ENCODE measurements at places on chromosomes 16 and 17.

DNA sequence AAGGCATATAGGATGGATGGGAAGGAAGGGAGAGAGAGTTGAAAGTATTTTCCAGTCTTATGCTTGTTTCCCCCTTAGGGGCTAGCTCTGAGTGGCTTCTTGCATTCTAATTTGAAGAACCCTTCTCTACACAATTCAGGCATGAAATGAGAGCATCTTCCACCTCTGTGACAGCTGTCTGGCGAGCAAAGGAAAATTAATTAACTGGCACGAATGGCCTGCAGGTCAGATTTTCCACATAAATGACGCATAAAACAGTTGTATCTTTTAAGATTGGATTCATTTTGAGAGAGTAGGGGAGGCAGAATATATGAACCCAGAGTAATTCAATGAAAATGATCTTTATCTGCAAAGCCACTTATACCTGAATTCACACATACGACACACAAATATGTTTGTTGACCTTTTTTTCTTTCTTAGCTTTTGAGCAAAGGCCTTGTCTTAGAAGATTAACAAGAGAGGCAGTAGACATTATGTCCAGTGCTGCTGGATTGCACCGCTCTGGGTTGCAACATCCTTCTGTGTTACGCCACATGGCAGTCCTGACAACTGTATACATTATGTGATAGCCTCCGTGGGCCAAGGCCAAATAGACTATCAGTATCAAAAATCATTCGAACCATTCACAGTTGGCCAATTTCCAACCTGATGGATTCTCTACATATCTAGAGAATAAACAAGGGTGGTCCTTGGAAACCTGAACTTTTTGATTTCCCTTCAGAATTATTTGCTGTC lies 173.0 kb upstream of the GOT2 start:
- peak; percentile 19 for DNase-seq

DNA sequence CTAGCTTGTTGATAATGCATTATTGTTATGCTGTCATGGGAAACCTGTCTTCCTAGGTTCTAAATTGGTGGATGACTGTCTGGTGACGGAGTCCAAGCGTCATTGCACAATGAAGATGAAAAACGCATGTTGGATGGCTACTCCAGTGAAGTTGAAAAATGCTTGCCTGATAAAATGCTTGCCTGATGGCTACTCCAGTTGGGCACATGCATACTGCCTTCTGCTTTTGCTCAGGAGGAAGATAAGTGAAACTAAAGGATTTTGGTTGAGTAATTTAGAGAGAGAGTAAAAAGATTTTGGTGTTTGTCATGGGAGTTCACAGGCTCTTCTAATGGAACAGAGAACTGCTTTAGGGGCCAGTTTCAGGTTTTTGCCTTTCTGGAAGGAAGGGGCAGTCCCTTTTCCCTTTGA lies 118.6 kb downstream of the PRKCA start:
- DNase-seq: peak; percentile 81

GRCh38 chr17:6623941-6624340 lies 16.6 kb downstream of the KIAA0753 start:
- DNase-seq: no peak

DNA sequence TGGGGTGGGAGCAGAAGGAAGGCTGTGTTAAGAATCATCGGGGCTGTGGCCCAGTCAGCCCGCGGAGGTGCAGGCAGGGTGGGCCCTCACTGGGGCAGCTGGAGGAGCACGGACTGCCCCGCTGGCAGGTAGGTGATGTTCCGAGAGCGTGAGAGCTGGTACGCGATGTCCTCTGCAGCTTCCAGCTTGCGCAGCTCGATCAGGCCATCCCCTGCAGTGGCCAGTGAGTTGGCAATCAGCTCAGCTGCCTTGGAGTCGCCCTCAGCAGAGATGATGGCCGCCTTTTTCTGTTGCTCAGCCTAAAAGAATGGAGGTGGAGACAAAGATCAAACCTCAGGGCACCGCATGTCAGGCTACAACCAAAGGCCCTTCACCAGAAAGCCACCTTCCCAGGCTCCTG lies 9.8 kb downstream of the PHB1 start:
- DNase-seq: no peak

DNA sequence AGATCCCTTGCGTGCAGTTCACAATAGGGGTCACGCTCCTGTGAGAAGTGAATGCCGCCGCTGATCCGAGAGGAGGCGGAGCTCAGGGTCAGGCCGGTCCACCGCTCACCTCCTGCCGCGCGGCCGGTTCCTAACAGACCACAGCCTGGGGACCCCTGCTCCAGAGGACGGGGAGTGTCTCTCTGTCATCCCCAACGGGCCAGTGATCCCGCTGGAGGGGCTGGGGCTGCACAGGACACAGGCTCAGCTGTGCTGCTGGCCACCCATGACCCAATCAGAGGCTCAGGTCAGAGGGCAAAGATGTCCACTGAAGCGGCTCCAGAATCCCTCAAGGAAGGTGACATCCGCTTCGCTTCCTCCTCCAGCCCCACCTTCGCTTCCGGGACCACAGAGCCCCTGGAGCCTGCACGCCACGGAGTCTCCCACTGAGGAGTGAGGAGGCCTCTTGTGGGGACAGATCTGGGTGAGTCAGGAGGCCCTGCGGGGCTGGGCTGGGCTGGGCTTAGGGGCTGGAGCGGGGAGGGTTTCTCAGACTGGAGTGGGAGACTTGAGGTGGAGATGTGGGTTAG lies 115.4 kb downstream of the METRNL start:
- DNase-seq: no peak

- DNase-seq: peak; percentile 73
Observed at GRCh38 chr16:49857423-49858181, 1.7 kb upstream of the ZNF423 start.

DNA sequence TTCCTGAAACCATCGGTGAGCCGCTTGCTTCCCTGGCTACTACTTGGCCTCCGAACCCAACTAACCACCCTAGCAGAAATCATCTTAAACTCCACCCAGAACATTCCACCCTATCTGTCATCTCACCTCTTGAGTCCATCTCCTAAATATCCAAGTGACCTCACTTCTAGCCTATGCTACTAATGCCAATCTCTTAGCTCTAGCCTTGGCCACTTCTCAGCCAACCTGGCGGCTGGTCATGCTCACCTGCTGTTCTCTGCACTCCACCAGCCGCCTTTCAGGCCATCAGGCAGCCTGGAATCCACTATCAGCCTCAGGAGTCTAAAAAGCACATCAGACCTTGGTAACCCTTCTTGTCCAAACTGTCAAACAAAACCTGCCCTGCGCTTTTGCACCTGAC lies 11.9 kb upstream of the CYTH1 start:
- no peak for DNase-seq

All from suppressor macrophage treated with lipopolysaccharide for 1 hour (primary cell).